ENCODE measurements at places on chromosomes 11 and 22. TPM values are rescaled to one million over a fixed set of nuclear protein-coding genes. Genes with fewer than 3 reads are reported as not detected.

Gene DCHS1
- total RNA-seq: 28.0 TPM

Gene LGR4
- 7.5 TPM for total RNA-seq

Gene MS4A15
- total RNA-seq: 147 TPM

Gene PTPN5
- 0.81 TPM for total RNA-seq

DNA sequence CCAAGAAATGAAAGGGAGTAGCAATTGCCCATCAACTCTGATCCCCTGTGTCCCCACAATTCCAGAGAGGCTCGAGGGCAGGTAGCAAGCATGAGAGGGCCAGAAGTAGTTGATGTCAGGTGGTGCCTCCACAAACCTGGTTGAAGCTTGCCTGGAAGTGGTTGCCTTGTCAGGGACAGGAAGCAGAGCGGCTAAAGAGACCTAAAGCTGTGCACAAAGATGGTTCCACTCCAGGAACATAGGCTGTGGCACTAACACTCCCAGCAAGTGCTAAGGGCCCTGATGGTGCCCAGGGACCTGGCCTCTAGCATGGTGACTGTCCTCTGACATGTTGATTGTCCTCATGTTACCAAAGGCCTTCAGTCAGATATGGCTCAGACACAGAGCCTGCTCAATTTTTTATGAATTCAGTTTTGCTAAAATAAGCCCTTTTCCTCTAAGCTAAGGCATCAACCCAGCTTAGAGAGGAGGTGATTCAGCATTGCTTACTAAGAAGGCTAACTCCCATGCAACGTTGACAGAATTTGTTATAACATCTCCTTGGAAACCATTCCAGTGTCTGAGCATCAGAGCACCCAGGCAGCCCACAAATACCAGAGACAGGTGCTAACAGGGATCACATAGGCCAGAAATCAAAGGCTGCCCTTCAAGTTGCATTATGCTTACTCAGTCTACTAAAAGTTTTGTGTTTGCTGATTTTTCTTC, 196.3 kb upstream of the ARHGAP20 start:
- no peak overlapping the region for H3K4me3 ChIP-seq
- H3K4me1 ChIP-seq: no peaks in the 10 kb centered on the region
- no peak for DNase-seq
- no peaks in the 10 kb centered on the region for H3K36me3 ChIP-seq

DNA sequence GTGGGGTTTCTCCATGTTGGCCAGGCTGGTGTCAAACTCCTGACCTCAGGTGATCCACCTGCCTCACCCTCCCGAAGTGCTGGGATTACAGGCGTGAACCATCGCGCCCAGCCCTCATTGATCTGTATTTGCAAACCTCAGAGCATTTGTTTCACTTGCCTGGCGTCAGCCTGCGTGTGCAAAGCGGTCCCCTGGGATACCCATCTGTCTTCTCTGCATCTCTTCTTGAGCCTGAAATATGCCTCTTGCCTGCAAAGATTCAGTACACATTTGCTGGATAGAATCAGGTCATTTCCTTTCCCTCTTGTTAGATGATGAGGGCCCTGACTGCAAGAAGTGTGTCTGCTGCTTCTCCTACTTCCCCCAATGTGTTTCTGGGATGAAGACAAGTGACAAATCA, 1291.0 kb downstream of the TBC1D22A start:
- no peaks in the 10 kb centered on the region for H3K4me1 ChIP-seq
- DNase-seq: peak; percentile 8
- H3K27me3 ChIP-seq: no peaks in the 10 kb centered on the region
- no peak overlapping the region for H3K27ac ChIP-seq

DNA sequence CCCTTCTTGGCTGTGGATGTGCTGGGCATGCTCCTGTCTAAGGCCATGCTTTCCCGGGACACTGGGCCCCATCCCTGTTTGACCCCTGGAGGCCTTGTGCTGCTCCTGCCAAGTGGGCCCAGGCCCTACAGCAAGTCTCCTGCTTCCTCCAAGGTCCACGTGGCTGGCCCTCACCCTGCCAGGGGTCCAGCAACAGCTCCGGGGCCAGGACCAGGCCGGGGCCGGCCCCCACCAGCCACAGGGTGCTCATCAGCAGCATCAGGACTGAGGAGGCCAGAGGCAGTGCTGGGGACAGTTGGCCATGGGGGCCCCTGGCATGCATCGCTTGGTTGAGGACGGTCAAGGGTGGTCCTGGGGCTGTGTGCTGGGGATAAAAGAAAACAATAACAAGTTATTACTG, 2.5 kb downstream of the RHBDD3 start:
- H3K4me3 ChIP-seq: no peak overlapping the region
- peaks cover 22% of the 10 kb centered on the region for H3K4me1 ChIP-seq
- peak; percentile 64 for DNase-seq
- peaks cover 5% of the 10 kb centered on the region for H3K36me3 ChIP-seq
- H3K27me3 ChIP-seq: no peaks in the 10 kb centered on the region

DNA sequence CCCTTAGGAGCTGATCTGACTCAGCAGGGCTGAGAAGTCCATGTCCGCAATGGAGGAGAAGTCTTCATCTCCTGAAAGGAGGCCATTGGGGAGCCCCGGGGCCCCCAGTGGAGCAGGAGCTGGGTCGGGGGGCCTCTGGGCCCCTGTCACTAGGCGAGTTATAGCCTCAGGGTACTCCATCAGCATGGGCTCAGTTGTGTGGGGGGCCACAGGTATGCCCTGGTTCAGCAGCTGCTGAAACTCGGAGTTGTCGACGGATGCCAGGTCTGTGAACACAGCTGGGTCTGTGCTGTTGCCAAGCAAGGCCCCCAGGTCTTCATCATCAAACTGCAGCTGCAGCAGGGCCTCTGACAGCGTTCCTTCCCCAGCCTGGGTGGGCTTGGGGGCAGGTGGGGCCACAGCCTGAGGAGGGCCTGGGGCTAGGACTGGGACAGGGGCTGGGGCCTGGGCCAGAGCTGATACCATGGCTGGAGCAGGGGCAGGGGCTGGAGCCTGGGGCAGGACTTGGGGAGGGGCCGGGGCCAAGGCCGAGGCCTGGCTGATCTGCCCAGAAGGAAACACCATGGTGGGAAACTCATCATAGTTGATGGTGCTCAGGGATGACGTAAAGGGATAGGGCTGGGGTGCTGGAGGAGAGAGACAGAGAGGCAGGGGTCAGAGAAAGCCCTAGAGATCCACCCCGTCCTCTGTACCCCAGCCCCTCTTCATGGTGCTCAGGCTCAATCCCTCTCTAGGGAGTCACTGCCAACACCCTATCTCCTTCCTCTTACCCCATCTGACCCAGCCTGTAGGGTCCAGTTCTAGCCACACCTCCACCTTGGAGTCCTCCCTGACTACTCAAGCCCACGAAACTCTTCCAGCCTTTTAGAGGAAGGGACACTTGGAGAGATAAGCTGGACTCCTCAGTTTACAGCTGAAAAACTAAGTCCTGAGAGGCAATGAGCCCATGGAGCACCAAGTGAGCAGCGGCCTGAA, 8.1 kb downstream of the RELA start:
- peaks cover 74% of the 10 kb centered on the region for H3K36me3 ChIP-seq
- peaks cover 34% of the 10 kb centered on the region for H3K4me1 ChIP-seq
- DNase-seq: peak; percentile 64
- H3K27ac ChIP-seq: peak overlapping the region; percentile 96
- H3K27me3 ChIP-seq: no peaks in the 10 kb centered on the region
- H3K4me3 ChIP-seq: no peak overlapping the region

DNA sequence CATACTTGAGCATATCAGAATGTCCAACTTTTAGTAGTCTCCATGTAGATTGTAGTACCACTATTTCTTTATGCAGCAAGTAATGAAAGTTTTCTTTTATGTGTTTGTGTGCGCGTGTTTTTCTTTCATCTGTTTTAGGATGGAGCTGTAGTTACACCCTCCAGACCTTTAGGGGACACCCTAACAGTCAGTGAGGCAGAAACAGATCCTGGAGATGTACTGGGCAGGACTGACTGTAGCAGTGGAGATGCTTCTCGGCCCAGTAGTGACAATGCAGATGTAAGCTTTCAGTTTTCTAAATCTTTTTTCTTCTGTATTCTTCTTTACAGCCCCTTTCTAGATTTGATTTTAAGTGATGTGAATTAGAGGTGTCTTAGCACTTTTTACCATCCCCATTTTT, 79.9 kb upstream of the GRIK4 start:
- DNase-seq: no peak
- H3K36me3 ChIP-seq: peaks cover 19% of the 10 kb centered on the region
- H3K4me1 ChIP-seq: peaks cover 11% of the 10 kb centered on the region
- H3K27ac ChIP-seq: peak overlapping the region; percentile 14
- H3K4me3 ChIP-seq: no peak overlapping the region
- H3K27me3 ChIP-seq: no peaks in the 10 kb centered on the region

DNA sequence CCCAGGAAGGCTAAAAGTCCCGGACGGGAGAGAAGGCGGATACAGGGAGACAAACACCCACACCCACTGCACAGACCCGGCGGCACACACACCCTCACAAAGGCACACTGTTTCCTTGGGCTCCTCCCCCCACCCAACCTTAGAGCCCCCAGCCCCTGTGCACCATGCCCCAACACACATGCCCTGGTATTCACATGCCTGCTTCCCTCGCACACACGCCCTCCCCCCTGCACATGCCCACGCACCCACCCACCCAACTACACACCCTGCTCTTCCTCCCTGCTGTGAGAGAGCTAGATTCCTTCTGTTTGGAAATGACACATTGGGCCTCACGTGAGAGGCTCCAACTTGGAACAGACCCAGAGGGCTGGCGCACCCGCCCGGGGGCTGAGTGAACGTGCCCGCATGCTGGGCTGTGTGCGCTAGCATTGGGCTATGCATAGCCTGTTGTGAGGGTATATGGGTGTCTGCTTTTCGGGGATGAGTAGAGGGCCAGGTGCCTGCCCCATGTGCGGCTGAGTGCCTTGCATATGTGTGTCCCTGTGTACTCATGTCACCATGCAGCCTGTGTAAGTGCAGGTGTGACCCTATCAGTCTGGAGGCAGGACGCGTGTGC, 518 bp upstream of the CHRM1 start:
- H3K27me3 ChIP-seq: peaks cover 59% of the 10 kb centered on the region
- no peak for DNase-seq
- H3K4me3 ChIP-seq: peak overlapping the region; percentile 31

DNA sequence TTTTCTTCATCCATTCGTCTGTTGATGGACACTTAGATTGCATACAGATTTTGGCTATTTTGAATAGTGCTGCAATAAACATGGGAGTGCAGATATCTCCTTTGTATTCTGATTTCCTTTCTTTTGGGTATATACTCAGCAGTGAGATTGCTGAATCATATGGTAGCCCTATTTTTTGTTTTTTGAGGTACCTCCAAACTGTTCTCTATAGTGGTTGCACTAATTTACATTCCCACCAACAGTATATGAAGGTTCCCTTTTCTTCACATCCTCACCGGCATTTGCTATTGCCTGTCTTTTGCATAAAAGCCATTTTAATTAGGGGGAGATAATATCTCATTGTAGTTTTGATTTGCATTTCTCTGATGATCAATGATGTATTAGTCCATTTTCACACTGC, 96.1 kb downstream of the PRR5L start:
- no peak overlapping the region for H3K4me3 ChIP-seq
- no peaks in the 10 kb centered on the region for H3K36me3 ChIP-seq
- DNase-seq: no peak
- H3K27me3 ChIP-seq: no peaks in the 10 kb centered on the region

- H3K4me3 ChIP-seq: no peak overlapping the region
- H3K36me3 ChIP-seq: no peaks in the 10 kb centered on the region
- H3K27me3 ChIP-seq: no peaks in the 10 kb centered on the region
- DNase-seq: no peak
Measured at GRCh38 chr11:13101644-13102512, 92.8 kb downstream of the RASSF10 start.

DNA sequence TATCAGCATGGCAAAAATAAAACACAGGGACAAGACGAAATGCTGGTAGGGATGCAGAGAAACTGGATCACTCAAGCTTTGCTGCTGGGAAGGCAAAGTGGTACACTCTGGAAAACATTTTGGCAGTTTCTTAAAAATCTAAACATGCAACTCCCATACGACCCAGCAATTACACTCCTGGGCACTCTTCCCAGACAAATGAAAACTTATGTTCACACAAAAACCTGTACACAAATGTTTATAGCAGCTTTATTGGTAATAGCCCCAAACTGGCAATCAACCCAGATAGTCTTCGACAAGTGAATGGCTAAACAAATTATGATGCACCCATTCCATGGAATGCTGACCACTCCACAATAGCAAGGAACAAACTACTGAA, 35.8 kb upstream of the PRR5 start:
- H3K27ac ChIP-seq: no peak overlapping the region
- no peaks in the 10 kb centered on the region for H3K36me3 ChIP-seq
- DNase-seq: no peak

DNA sequence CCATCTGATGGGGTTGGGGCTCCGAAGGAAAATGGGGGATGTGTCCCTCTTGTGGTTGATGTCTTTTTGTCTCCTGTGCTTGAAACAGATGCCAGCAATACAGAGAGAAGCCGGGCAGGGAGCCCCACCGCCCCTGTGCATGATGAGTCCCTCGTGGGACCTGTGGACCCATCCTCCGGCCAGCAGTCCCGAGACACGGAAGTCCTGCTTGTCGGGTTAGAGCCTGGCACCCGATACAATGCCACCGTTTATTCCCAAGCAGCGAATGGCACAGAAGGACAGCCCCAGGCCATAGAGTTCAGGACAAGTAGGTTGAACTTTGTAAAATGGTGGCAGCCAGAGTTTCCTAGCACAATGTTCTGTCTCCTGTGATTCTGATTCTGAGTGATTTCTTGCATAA, 91.7 kb upstream of the OR4B1 start:
- H3K27ac ChIP-seq: no peak overlapping the region
- no peak for DNase-seq
- peaks cover 67% of the 10 kb centered on the region for H3K36me3 ChIP-seq
- no peaks in the 10 kb centered on the region for H3K27me3 ChIP-seq
- H3K4me1 ChIP-seq: no peaks in the 10 kb centered on the region
- no peak overlapping the region for H3K4me3 ChIP-seq

DNA sequence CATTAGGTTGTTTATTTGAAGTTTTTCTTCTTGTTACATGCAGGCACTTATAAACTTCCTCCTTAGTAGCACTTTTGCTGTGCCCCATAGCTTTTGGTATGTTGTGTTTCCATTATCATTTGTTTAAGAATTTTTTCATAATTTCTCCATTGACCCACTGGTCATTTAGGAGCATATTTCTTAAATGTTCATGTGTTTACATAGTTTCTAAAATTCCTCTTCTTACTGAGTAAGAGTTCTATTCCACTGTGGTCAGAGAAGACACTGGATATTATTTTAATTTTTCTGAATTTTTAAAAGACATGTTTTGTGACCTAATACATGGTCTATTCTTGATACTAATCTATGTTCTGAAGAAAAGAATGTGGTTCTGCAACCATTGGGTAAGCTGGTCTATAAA, 333.0 kb downstream of the DDX10 start:
- no peaks in the 10 kb centered on the region for H3K4me1 ChIP-seq
- no peak overlapping the region for H3K27ac ChIP-seq
- H3K4me3 ChIP-seq: no peak overlapping the region
- no peak for DNase-seq
- H3K36me3 ChIP-seq: no peaks in the 10 kb centered on the region

- no peaks in the 10 kb centered on the region for H3K4me1 ChIP-seq
- no peaks in the 10 kb centered on the region for H3K36me3 ChIP-seq
- no peak overlapping the region for H3K4me3 ChIP-seq
Measured at GRCh38 chr11:20617346-20618005, 18.1 kb downstream of the SLC6A5 start.

- H3K36me3 ChIP-seq: no peaks in the 10 kb centered on the region
- peak; percentile 74 for DNase-seq
- H3K27ac ChIP-seq: peak overlapping the region; percentile 87
- H3K4me3 ChIP-seq: peak overlapping the region; percentile 55
Measured at GRCh38 chr11:119320776-119321524, 4.0 kb upstream of the MCAM start.

Measured in upper lobe of right lung (tissue), 1 donor.